ENCODE measurements at places on chromosomes 5 and 9.

GRCh38 chr9:88990041-88990728, 1.1 kb upstream of the S1PR3 start:
- no peak for DNase-seq

- no peak for DNase-seq
Observed at GRCh38 chr9:8374471-8374870, 574.9 kb upstream of the DMAC1 start.

DNA sequence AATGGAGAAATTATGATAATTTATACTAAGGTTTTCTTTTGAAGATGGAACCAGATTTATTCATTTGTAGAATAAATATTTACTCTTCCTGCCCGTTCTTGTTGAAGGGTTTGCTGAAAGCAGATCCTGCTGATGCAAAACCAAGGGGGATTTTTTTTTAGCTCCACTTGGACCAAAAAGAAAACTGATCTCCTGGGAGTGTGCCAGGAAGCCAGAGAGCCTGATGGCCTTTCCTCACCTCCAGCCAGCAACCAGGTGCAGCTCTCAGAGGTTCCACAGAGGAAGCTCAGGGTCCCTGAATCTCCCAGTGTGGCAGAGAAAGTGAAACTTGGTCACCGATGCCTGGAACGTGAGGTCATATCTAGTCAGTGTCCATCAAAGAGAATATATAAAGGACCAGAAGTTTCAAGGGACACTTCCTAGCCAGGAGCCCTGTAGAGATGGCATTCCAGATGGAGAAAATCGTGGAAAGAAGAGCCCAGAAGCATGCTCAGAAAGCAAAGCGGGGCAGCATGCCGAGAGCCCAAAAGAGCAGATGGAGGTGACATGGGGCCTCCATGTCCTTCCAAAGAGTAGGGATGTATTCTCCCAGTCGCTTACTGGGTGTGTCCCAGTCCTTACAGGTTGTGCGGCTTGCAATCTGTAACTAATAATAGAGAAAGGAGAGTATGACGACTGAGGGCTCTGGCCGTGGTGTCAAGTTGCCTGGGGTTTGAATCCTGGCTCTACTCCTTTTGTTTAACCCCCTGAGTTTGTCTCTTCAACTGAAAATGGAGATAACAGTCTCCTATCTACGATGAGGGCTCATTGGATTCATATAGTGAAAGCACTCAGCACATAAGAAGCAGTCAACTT, 12.2 kb downstream of the AFAP1L1 start:
- DNase-seq = no peak

DNA sequence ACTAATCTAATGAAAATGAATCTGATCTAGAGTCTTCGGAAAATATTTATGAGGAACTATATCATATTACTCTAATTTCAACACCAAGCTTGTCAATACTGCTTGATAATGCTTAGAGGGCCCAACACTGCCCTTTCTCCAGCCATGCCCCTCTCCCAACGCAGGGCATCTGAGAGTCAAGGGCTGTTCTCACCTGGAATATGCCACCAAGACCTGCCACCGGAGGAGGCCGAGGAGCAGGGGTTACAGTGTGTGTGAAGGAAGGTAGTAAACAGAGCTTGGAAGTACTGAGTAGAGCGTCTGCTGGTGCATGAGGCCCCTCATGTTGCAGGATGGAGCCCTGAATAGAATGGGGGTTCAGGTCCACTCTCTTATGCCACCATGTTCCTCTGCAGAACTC, 301.3 kb upstream of the MPDZ start:
- no peak for DNase-seq

DNA sequence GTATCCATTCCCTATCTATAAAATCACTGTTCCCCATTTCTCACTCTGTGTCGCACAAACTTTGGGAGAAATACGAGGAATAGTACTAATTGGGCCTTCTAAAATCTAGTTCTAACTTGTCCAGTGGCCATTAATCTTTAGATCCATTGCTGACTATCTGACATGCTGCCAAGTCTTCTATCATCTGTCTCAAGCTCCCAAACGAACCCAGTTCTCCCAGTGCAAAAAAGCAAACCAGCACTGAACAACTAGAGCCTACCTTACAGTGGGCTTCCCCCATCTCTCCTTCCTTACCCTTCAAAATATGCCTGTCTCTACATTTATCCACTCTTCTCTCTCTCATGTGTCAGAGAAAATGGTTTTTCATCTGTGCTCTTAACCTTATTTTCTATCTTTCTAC, 3.2 kb upstream of the SPINK7 start:
- no peak for DNase-seq

- DNase-seq = no peak
Observed at GRCh38 chr5:55557123-55557522, 22.4 kb upstream of the PLPP1 start.

DNA sequence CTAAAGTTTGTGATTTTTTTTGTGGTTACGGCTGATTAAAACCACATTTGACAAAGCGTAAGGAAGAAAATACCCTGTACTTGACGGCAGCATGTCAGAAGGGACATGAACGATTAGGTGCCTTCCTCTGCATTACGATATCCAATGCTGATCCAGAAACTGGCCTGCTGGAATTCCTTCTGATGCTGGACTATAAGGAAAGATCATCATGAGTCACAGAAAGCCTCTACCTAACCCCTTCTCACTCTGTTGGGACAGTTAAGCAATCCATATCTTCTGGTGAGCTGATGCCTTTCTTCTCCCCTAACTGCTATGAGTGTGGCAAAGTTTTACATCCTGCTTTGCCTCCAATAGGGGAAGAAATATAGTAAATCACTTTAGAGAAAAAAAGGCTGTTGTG, 78.4 kb upstream of the PAPPA start:
- no peak for DNase-seq

DNA sequence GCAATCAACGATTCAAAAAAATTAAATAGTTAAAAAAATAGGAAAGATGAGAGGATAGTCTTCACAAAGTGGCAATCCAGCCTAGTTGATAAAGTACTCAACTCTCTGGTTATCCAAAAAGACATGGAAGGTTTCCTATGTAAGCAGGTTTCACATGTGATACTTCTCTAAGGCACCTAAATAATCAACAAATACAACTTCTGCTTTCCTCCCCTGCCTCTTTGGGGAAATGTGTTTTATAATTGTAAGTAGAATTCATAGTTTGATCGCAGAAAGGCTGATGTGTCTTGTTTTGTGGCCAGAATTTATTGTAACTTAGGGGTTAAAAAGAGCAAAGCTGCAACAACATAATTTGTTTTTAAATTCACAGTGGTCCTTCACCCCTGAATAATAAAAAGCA, 855.5 kb upstream of the DMAC1 start:
- DNase-seq = no peak

DNA sequence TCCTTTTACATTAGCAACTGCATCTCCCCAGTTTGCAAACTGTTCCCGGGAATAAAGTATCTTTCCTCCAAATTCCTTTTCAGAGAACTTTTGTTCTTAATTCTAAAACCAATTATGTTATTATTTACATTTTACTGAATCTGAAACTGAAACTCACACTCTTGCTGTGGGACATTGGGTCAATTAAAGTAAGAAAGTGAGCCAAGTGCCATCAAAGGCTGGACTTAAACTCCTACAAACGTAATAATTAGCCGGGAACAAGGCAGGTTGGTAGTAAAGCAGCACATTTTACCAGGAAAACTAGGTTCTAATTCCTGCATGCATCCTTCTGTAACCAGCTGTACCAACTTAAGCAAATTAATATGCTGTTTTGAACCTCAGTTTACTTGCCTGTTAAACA, 328.2 kb upstream of the ZNF462 start:
- no peak for DNase-seq

DNA sequence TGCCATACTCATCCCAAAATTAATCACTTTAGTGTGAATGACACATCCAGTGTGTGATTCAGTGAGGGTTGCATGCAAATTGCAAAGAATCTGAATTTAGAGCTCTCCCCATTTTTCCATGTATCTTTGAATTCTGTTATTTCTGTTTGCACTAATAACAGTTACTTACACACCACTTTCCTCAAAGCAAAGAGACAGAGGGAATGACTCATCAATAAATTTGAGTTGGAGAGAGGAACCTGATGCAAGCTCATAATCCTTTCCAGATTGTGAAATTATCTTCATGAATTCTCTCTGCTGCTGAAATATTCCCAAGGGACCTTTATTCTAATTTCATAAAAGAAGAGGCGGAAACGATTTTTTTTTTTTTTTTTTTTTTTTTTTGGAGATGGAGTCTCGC, 204.8 kb downstream of the CDH9 start:
- DNase-seq = no peak

DNA sequence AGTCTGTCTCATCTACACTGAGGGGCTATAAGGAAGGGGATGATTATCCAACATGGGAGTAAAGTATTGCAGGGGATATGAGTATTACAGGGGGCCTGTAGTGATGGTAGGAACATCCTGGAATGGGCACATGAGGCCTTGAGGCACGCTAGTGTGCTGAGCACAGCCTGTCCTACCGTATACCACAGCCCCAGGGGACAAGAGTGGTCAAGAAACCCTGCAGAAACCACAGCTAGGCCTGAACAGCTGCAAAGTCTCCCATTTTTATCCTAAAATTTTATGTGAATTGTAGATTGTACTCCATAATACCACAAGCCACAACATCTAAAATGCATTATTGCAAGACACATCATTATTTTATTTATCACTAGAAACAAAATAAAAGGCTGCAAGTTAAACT, 136.3 kb upstream of the ASTN2 start:
- no peak for DNase-seq

- no peak for DNase-seq
Observed at GRCh38 chr9:114911167-114911821, 19.1 kb downstream of the TNFSF8 start.

GRCh38 chr9:76772686-76773445, 8.6 kb downstream of the PCA3 start:
- no peak for DNase-seq

DNA sequence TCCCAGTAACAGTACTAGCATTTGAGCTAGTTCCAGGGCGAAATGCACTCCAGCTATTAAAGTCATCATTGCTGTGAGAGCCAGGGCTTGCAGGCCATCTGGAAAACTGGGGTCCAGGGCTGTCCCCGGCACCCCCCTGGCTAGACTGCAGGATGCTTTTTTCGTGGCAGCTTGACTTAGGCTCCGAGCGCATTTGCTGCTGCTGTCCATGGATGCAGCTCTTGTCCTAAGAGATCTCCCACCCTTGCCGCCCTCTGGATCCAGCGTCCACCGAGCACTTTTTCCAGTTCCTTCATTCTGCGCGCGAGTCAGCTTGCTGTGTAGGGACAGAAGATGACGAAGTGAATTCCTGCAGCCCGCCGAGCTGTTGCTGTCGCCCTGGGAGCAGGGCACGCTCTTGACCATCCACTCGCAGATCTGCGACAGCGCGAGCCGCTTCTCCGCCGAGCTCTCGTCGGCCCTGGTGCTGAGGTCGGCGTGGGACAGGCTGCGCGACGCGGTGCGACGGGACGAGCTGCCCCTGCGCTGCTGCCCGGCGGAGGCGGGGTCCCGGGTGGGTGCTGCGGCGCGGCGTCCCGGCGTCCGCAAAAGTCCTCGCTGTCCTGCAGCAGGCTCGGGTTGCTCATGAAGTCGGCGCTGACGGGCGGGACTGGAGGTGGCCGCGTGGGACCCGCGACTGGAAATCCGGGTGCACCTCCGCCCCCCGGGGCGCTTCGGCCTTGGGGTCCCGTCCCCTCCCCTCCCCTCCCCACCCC, 30.7 kb downstream of the OR2V1 start:
- peak; percentile 34 for DNase-seq

DNA sequence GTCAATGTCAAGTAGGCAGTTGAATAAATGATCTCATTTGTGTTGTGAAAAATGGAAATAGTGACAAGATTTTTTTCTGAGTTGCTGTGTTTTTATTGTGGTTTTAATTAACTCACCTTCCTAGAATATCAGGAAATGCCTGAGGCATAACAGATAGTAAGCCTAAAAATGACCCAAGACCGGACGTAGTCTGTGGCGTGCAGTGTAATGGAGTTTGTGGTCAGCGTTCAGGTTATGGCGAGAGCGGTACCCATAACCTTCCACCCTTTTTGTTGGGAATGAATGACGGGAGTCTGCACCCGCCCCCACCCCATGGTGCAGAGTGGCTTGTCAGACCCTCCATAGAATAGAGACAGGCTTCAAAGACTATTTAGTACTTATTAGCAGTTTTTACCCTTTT, 119.3 kb downstream of the GALNT10 start:
- no peak for DNase-seq

DNA sequence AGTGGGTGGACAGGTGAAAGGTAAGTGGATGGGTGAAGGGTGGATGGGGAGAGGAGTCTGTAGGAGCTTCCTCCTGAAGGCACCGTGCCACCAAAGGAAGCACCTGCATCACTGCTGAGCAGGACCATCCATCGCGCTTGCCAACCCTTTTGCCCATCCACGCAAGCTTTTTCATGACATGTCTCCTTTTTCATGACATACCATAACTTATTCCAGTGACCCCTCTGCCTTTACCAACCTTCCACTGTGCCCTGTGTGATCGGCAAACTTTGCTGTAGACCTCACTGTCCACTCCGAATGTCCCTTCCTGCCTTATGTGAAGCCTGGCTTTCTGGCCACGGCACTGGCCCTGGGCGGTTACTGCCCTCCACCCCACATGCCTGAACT, 13.4 kb downstream of the FLT4 start:
- no peak for DNase-seq

GRCh38 chr9:74348777-74349176, 148.4 kb upstream of the RORB start:
- no peak for DNase-seq

- DNase-seq = no peak
Observed at GRCh38 chr9:752681-753200, 88.8 kb upstream of the DMRT1 start.

GRCh38 chr5:139399501-139400121, 4.3 kb downstream of the SPATA24 start:
- DNase-seq = no peak

GRCh38 chr5:119028575-119028974, 40.2 kb upstream of the DTWD2 start:
- DNase-seq = no peak

DNA sequence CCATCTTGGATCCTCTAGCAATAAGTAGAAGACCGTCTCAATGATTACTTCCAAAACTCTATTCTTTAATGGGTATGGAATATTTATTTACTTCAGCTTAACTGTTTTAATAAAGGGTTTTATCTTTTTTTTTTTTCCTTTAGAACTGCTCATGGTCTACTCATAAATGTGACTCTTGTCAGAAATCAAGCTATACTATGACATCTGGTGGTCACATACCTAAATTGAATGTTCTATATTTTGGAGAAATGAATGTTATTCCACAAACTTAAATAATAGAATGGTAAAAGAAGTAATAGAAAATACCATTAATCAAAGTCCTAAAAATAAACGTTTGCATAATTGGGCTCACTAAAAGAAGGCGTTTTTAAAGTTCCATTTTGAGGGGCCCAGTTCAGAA, 131.2 kb upstream of the PLCXD3 start:
- no peak for DNase-seq

- DNase-seq = peak; percentile 7
Observed at GRCh38 chr5:14138608-14139540, 4.3 kb upstream of the TRIO start.

- DNase-seq = no peak
Observed at GRCh38 chr5:153718713-153719112, 228.2 kb downstream of the GRIA1 start.

GRCh38 chr9:21121595-21122251, 19.9 kb downstream of the IFNW1 start:
- DNase-seq = no peak
